Activated CD4-positive, alpha-beta T cell treated with anti-CD3 and anti-CD28 coated beads for 24 hours (primary cell): ENCODE measurements at places on chromosomes 2 and 18.

GRCh38 chr2:167851876-167852275, 395.5 kb downstream of the STK39 start:
- DNase-seq, result no peak

DNA sequence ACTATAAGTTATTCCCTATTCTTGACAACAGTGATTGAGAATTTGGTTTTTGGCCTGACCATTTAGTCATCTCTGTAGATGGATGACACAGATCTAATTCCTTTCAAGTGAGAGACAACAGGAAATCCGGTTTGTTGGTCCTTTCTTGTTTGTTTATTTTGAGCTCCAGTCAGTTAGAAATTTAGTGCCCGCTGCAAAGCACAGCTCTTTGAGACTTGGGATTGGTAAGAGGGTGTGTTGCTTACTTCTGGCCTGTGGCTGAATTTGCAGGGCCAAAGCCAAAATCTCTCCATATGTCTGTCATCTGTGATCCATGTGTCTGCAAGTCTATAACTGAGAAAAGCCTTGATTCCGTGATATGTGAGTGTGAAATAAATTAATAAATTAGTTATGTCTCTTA, 74.3 kb downstream of the BIN1 start:
- no peak for DNase-seq

- no peak for DNase-seq
These were observed 293.9 kb upstream of the PARD3B start for GRCh38 chr2:204251158-204251997.

GRCh38 chr2:38330754-38331153, 46.3 kb downstream of the ATL2 start:
- no peak for DNase-seq

DNA sequence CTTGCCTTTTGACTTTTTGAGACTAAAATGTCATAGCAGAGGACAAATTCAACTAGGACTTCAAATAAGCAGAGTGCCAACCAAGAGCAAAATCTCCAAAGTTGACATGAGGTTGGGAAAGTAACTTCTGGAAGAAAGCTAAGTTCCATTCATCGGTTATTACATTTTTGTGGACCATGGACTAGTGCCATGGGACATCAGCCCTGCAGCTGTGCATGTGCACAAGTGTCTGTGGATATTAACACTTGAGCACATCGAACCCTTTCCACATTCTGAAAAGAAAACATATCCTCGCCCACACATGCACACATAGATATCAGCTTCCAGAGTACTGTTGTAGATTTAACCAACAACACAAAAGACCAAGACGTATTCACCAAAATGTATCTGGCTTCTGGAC, 262.6 kb downstream of the NYAP2 start:
- DNase-seq, result no peak

- DNase-seq, result no peak
These were observed 164.0 kb upstream of the MYO3B start for GRCh38 chr2:170013802-170014551.
